Tibial nerve (tissue), 4 donors: ENCODE measurements at places on chromosomes 2 and 18.

DNA sequence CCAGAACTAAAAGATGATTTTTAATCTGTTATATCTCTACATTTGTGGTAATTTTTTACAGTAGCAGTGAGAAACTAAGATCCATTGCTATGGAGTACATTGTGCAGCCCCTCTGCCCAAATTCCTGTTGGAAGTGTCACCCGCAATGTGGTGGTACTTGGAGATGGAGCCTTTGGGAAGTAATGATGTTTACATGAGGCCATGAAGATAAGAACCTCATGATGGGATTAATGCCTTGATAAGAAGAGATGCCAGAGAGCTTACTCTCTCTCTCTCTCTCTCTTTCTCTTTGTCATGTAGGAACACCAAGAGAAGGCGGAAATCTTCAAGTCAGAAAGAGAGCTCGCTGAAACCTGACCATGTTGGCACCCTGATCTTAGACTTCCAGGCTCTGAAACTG lies 535.4 kb downstream of the PID1 start:
- no peak for DNase-seq

- DNase-seq, result no peak
Measured at GRCh38 chr2:125526093-125526492, 1129.9 kb upstream of the GYPC start.

DNA sequence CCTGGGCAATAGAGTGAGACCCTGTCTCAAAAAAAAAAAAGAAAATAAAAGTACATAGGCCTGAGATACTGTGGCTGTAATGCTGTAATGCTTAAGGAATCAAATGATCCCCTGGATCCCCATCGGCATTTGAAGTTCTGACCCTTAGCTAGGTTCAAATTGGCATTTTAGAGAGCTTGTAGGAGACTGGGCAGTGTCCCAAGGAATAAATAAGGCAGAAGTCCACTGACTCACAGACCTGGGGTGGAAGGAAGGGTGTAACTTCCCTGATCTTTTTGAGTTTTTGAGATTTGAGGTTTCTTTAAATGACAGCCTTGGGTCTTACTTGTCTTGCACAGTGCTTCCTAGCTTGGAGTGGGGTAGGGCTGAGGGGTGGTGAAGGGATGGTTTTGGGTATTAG lies 553.7 kb downstream of the SLC4A3 start:
- no peak for DNase-seq

GRCh38 chr2:27262379-27263286 lies at the start of gene SLC30A3:
TSS of gene SLC30A3 (minus strand) at chr2:27263047. CDS start at chr2:27262906, 141 bp downstream.
- peak; percentile 23 for DNase-seq

GRCh38 chr18:67525328-67526099 lies 9.0 kb upstream of the DSEL start:
- peak; percentile 70 for DNase-seq

- DNase-seq, result no peak
Measured at GRCh38 chr2:195961873-195962272, 106.8 kb downstream of the DNAH7 start.

- no peak for DNase-seq
Measured at GRCh38 chr2:227464361-227464760, 7.6 kb upstream of the AGFG1 start.

- DNase-seq, result no peak
Measured at GRCh38 chr2:23700627-23701026, 226.3 kb downstream of the ATAD2B start.

GRCh38 chr2:44470151-44470550 lies 108.4 kb downstream of the CAMKMT start:
- DNase-seq, result no peak

DNA sequence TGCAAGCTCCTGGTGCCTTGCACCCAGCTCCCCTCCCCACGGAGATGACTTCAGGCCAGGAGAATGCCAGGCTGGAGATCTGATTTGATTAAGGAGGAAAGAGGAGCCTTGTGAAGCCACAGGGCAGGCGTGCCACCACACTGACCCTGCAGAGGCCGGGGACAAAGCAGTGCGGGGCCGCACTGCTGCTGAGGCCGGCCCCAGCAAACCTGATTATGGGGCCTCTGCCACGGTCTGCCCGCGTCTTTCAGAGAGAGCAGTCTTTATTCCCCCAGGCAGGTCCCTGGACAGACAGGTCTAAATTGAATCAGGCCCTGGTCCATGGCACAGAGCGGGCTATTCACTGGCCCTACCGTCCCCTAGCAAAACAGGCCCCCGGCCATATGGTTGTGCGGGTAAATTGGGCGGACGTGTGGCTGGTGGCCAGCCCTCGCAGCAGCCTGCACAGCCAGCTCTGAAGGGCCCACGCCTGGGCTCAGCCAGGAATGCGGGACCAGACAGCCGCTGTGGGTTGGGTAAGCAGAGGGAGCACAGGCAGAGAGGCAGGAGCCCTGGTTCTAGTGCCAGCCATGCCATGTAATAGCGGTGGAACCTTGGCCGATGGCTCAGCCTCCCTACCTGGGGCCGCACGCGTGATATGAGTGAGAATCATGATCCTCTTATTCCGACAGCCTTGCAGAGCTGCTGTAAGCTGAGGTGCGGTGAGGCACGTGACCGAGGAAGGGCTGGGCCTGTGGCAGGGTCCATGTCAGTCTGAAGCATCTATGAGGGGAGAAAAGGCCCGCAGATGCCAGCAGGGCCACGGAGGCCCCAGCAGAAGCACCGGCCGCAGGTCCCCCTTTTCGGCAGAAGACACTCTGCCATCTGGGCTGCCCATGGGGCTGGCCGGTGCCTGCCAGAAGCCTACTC lies 97.3 kb upstream of the MYCN start:
- no peak for DNase-seq

- no peak for DNase-seq
Measured at GRCh38 chr2:108615480-108616090, 81.3 kb downstream of the LIMS1 start.

DNA sequence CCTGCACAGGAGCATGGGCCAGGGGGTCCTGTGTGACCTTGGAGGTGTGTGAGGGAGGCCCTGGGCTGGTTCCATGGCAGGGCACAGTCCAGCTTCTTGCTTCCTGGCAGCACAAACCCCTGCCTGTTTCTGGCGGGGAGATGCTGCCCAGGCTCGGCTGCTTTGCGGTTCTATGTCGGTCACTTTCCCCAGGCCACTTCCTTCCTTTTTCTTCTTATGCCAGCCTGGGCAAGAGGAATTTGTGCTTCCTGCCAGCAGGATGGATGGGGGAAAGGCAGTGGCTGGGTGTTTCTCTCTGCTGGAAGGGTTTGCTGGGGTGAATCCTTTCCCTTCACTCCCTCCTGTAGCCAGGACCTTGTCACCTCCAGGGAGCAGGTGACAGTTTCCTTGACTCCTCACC lies 24.3 kb downstream of the ASAP2 start:
- no peak for DNase-seq

DNA sequence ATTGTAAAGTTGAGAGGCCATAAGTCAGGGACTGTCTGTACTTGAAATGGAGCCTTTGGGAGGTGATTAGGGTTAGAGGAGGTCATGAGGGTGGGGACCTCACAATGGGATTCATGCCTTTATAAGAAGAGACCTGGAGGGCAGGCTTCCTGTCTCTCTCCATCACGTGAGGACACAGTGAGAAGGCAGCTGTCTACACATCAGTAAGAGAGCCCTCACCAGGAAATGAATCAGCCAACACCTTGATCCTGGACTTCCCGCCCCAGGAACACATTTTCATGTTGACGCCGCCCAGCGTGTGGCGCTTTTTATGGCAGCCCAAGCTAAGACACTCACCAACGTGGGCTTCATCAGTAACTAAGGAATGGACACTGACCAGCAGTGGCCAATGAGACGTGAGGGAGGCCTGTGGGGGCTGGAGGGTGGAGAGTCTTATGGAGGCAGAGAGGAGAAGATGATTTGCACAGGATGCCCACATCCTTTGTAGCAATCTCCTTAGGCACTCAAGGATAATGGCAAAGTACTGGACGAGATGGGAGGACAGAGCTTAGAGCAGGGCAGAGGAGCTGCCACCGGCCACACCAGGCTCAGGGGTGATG lies 162.7 kb downstream of the EIPR1 start:
- DNase-seq, result no peak

- no peak for DNase-seq
Measured at GRCh38 chr18:12288403-12288755, 19.7 kb upstream of the TUBB6 start.

- DNase-seq, result no peak
Measured at GRCh38 chr18:29660777-29661176, 1381.8 kb downstream of the DSC3 start.

DNA sequence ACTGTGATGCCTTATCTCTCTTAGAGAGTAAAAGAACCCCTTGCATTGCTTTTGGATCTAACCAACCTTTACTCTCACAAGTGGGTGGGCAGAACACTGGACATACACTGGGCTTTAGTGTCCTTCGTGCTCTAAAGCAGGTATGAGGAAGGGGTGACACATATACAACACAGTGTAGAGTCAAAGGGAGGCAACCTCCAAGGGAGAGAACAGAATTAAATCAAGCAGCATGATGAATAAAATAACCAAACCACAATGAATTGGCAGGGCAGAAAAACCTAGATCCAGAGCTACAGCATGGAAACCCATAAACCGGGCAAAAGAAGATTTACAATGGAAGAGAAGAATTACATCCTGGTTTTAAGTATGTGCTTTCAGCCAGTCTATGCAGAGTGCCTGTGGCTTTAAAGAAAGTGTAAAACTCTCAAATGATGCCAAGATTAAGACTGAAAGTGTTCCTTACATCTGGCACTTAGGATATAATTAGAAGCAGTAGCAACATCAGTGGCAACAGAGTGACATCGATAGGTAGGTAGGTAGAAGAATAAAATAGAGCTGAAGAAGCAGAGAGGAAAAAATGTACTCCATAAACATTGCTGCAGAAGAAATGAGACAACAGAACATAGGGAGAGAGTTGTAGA lies 191.7 kb upstream of the ZC3H15 start:
- no peak for DNase-seq

DNA sequence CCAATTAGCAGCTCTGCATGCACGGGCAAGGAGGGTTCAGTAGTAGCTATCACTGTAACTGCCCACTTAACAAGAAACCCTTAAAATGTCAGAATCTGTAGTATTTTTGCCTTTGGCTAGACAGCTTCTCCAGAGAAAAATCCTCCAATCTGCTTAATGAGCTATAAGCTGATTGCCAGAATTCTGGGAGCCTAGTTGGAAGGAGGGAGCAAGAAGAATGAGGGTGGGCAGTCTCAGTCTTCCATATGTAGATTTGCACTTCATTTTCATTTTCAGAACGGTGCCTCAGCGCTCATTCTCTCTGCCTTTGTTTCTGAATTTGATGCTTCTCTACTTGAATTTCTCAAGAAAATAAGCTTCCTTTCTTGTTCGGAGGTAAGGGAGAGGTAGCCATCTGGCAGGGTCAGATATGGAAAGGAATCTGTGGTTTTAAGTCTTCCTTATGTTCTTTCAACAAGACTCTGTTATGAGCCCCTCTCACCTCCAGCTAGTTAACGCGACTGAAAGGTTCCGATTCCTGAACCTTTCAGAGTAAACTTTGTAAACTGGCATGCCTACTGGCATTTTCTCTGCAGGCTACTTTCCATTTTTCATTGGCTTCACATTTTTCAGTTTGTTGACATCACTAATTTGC lies 53.5 kb downstream of the HNRNPLL start:
- no peak for DNase-seq

DNA sequence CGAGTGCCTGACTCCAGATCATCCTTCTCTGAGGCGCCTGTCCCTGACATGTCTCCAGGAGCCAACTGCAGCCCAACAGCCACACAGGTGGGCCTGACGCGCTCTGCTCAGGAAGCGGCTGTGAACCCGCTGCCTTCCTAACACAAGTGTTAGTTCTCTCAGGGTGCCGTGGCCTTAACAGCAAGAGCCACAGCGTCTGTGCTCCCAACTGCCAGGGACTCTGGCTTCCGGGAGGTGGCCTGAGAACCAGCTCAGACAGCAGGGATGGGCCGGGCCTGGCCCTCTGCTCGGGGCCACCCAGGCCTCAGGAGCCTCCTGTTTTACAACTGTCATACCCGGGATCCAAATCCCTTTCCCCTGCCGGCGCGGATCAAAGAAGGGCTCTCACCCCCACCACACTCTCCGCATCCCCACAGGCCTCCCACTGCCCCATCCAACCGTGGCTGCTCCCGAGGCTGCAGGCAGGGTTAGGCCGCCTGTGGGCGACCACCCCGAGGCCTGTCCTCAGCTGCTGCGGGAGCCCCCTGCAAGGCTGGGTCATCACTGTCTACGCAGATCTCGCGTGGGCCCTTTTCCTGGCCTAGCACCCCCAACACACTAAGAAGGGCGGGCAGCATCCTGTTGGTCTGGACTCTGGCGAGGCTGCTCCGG lies 114.2 kb upstream of the ZNF236 start:
- DNase-seq, result no peak

DNA sequence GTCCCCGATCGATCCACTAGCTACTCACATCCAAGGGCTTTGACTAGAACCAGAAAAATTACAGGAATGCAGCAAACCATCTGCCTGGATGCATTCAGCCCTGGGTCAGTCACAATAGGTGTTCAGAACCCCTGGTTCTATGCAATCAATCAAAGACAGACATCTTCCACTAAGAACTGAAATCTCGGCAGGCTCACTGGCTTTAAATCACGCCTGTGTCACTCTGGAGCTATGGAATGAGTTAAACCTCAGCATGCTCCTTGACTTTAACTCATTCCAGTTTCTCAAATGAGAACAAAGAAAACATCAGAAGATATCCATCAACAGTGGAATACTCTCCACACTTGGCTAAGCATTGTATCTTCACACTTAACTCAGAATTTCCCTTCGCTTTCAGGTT lies 68.1 kb upstream of the SPTBN1 start:
- DNase-seq, result no peak

GRCh38 chr2:146661473-146662096 lies 1183.2 kb upstream of the ACVR2A start:
- DNase-seq, result no peak

GRCh38 chr18:23209031-23209430 lies 73.7 kb downstream of the CABLES1 start:
- DNase-seq, result no peak

DNA sequence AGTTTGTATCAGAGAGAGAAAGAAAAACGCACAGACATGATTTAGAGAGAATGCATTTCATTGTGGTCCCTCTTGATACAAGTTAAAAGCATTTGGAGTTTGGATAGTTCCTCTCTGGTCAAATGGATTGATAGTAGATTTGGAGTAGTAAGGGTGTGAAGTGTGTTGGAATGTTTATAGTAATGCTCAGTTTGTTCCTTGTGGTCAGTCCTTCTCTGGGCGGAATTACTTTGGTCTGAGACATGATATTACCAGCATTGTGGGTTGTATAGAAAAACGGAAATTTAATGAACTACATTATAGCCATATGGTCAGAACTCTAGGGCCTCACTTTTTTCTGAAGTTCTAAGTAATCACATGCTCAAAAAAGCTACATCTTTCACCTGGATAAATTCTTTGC lies 178.9 kb downstream of the AGAP1 start:
- DNase-seq, result no peak

GRCh38 chr2:86055314-86055713 lies 50.4 kb downstream of the POLR1A start:
- no peak for DNase-seq

- DNase-seq, result no peak
Measured at GRCh38 chr2:10495988-10496313, 47.8 kb upstream of the ODC1 start.
